ENCODE measurements at places on chromosomes 1 and 21.

- no peak for DNase-seq
Observed at GRCh38 chr1:41666981-41667631, 182.6 kb upstream of the EDN2 start.

DNA sequence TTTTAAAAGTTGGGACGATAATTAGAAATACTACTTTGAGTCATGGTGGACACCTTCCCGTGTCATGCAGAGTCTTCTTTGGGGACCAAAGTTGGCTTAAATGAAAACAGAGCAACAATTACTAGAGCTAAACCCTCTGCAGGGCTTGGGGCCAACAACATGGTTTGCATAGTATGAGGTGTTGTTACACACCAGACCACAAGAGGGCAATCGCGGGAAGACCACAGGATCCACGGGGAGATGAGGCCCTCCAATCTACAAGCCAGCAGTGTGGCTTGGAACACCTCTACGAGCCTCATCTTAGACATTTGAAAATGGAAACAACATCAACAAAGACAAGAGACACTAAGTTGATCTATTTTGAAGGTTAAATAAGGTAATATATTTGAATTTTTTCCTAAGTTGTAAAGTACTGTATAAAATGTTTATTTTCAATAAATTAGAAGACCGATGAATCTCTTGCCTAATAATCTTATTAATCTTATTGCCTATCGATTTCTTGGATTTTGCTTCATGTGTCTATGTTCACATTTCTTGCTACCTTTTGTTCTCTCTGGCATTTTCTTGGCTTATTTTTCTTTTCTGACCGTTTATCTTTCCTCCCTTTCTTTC is 8.2 kb upstream of the SMCP start:
- no peak for DNase-seq

DNA sequence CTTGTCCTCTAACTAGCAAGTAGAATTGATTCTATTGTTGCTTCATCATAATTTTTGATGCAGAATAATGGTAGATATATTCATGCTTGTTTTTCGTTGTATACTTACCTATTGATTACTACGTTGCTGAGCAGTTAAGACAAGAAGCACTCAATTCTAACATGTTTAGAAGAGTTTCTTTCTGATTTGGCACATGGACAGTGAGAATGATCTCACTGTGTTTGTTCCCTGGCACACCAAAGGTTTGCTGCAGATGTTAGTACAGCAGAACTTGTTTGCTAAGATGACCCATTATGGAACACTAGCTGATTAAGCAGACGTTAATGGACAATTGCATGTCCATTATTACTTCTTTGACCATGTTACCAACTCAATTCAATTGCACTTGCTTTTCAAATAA is 184.7 kb upstream of the SGIP1 start:
- no peak for DNase-seq

DNA sequence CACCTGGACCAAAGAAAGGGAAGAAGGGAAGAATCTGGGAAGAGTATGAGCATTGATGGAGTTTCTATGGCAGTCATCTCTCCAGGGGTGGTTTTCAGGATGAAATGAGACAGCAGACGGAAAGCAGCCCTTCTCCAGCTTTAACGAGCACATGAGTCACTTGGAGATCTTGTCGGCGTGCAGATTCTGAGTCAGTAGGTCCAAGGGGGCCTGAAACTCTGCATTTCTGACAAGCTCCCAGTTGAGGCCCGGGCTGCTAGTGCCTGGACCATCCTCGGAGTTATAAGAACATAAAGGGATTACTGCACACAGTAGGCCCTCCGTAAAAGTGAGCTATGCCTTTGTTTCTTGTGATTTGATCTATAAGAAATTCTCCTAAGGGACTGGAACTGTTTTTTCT is 17.6 kb downstream of the HSPG2 start:
- no peak for DNase-seq

GRCh38 chr1:91537281-91537986 is 36.8 kb downstream of the CDC7 start:
- DNase-seq = no peak

- DNase-seq = no peak
Observed at GRCh38 chr1:225485991-225486530, 58.2 kb upstream of the LBR start.

Data from DMS 273 treated with DMSO at 0.1 percent for 48 hours (cell line).